Dermis lymphatic vessel endothelial cell (primary cell): ENCODE measurements at places on chromosomes 11 and 22. TPM values are rescaled to one million over a fixed set of nuclear protein-coding genes. Genes with fewer than 3 reads are reported as not detected.

Gene LIF
- total RNA-seq = 0.11 and 0.34 TPM in 2 replicates

Gene TRIOBP
- total RNA-seq = 116 and 141 TPM in 2 replicates

Gene CRY2
- total RNA-seq = 6.9 and 8.9 TPM in 2 replicates

Gene CRYBB1
- total RNA-seq = 0.33 and 0.52 TPM in 2 replicates

Gene DTX4
- 12.5 and 27.1 TPM in 2 replicates for total RNA-seq

Gene SCN3B
- 4.8 and 10.0 TPM in 2 replicates for total RNA-seq

Gene CDHR5
- not detected in 2 replicates for total RNA-seq

Gene OR5B21
- not detected in 2 replicates for total RNA-seq
